Left renal pelvis (tissue), 4 donors: ENCODE measurements at places on chromosomes 11 and 22. TPM values are rescaled to one million over a fixed set of nuclear protein-coding genes. Genes with fewer than 3 reads are reported as not detected.

DNA sequence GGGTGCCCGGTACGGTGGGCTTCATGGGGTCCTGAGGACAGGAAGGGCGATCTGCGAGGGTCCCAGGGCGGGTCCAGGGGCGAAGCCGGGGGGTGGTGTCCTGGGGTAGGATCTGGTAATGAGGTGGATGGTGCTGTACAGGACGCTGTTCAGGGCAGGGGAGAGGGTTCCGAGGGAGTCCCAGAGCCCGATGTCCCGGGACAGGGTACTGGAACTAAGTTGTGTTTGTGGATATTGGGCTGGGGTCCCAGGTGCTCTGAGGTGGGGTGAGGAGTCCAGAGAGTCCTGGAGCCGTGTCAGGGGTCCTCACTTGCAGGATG lies 426 bp downstream of the LZTR1 start:
- no peak for DNase-seq

DNA sequence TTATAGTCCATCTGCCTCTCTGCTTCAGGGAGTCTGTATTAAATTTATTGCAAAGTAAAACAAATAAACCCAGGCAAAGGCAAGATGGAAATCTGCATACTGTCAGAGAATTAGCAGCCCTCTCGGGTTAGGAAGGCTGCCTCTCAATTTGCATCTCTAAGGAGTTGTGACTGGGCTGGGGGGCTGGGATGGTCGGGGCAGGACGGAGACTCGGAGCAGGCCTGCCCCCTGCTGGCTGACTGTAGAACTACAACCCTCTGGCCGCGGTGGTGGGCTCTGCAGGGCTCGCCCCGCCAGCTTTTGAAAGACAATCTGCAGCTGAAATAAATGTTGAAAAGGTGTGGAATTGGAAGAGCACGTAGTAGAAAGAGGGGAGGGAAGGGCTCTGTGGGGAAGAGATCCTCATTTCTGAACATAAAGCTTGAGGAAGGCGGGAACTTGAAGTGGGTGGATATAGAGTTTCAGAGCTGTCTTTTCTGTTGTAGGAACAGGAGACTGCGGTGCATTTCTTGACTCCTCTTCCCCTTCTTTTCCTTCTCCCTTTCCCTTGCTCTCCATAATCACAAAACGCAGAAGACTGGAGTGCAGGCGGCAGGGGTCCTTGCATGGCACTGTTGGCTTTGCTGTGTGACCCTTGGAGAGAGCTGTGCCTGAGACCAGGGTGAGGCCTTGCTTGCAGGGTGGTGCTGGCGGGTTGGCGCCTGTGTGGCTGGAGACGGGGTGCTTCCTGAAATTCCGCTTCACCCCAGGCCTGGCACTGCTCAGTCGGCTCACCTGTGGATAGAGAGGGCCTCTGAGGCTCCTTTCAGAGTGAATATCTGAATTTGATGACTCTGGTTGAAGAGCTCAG lies 22.6 kb upstream of the PKNOX2 start:
- DNase-seq, result no peak

DNA sequence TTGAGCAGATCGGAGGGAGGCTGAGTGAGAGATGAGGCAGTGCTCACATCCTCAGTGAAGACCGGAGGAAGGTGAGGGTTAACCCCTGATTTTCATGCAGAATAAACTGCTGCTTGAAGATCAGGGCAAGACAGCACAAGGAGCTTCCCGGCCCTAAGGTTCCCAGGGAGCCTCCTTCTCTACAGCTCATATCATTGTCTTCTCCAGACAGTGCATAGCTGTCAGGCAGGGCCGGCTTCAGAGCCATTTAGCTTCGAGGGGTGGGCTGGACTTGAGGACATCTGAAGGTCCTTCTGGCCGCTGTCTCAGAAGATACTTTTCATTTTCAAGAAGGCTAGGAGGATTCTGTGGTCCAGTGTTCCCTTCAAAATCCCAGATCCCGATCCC lies 7.2 kb downstream of the ADAMTS8 start:
- no peak for DNase-seq

GRCh38 chr11:41225856-41226633 lies 233.4 kb downstream of the LRRC4C start:
- DNase-seq, result no peak

GRCh38 chr11:1054143-1055108 lies 17.9 kb upstream of the MUC6 start:
- DNase-seq, result no peak

DNA sequence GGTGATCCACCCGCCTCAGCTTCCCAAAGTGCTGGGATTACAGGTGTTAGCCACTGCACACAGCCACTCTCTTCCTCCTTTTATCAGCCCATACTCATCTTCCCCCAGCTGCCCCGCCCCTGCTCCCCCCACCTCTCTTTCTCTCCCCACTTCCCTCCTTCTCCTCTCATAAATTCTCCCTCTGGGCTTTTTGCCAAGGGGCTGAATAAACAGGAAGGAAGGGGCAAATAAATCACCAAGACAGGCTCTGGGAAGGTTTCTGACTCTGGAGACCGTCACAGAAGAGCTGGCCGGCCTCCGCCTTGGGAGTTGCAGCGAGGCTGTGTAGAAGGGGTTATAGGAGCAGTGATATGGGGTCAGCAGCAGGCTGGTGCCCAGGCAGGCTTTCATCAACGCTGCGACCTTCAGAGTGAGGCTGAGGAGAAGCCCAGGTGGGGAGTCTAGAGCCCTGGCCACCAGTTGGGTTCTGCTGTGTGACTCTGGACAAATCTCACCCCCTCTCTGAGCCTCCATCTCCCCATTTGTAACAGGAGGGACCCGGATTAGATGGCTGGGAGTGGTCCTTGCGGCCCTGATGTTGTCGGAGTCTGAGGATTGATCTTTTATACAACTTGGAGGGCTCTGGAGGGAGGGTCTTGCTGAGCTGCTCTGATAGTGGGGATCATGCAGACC lies 62.6 kb upstream of the RASD2 start:
- DNase-seq, result peak; percentile 91

DNA sequence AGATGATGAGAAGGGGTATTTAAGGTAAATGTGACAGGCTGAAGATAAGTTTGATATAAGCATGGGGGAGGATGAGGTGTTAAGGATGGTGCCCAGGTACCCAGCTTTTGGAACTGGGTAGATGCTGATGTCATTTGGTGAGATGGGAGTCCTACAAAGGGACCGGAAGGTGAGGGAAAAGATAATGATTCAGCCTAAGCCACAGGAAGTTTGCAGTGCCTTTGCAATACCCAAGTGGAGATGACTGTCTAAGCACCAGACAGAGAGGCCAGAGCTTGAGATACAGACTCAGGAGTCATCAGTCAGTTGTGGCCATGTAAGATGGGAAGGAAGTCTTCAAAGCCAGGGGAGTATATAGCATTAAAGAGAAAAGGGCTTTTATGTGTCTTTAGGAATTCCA lies 30.0 kb upstream of the SMCO4 start:
- no peak for DNase-seq

GRCh38 chr22:29512031-29512430 lies 32.0 kb downstream of the NEFH start:
- DNase-seq, result no peak

DNA sequence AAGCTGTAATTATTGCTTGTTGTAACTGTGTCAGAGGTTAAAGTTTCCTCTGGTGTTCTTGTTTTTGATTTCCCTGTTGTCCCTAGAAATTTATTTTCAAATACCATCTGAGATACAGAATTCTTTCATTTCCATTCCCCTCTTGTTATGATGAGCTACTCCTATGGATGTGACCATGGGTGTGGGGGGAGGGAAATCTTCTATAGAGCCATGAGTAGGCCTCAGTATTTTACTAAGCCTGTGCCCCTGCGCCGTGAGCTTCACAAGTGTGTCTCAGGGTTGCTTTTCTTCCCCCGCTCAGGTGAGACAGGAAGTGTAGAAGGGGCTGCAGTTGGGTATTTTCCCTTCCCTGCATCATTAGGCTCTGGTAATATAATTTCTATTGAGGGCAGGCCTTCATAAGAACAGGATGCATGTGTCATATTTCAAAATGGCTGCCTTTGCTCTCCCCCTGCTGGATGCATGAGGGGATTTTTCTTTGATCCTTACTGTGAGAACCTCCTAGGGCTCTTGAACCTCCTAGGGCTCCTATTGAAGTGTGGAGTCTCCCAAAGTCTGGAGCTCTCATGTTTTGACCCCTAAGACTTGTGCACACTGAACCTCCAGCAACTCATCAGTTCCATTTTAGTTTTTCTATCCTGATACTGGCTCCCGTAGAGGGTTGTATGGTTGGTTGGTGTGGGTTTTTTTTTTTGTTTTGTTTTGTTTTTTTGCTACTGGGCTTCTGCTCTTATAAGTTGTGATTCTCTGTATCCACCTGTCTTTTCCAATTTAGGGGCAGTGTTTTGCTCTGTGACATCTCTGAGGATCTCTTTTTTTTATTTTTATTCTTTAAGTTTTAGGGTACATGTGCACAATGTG lies 658.2 kb downstream of the NTM start:
- no peak for DNase-seq

DNA sequence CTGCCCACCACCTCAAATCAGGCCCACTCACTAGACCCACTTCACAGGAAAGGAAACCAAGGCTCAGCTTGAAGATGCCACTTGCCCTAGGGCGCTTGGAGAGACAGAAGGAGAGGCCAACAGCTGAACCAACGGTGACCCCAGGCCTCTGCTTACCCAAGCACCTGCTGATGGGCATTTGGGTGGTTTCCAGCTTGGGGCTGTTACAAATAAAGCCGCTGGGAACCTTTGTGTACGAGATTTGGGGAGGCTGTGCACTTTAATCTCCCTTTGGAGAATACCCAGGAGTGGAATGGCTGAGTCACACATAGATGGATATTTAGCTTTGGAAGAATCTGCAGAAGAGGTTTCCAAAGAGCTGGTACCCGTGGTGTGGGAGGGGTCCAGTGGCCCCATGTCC lies 50.9 kb upstream of the LINC01488 start:
- DNase-seq, result no peak

GRCh38 chr22:46442217-46442853 lies 95.1 kb downstream of the CELSR1 start:
- no peak for DNase-seq

DNA sequence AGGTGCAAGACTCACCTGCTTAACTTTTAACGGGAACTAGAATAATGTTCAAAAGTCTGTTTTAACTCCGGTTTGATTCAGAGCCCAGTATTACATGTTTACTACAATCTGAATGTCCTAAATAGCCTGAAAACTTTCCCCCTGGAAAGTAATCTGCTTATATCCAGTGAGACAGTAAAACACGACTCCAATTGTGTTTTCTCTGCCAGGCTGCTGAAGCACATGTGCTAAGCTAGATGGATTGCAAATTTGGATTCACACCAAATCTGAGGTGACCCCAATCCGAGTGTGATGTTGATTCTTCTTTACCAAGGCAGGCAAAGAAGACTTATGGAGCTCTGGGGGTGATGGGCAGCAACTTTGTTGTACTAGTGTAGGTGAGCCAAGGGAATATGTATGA lies 158.7 kb upstream of the PDGFD start:
- DNase-seq, result no peak

- no peak for DNase-seq
Observed at GRCh38 chr11:7964261-7964660, 986 bp downstream of the NLRP10 start.

- no peak for DNase-seq
Observed at GRCh38 chr22:50503475-50504145, 3.9 kb downstream of the LMF2 start.

- no peak for DNase-seq
Observed at GRCh38 chr22:50298937-50299784, 8.3 kb downstream of the PLXNB2 start.

DNA sequence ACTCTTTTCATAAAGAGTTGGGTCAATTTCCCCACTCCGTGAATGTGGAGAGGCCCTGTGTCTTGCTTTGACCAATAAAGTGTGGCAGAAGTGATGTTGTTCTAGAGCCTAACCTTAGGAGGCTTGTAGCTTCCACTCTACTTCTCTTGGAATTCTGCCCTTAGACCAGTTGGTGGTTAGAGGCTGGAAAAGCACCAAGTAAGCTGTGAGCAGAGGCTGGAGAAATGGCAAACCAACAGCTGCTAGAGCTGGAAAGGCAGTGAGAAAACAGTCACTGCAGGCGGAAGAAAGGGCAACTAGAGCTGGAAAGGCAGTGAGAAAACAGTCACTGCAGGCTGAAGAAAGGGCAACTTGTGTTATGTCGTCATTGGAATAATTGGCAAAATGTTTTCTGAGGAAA lies 29.8 kb upstream of the MSANTD2 start:
- DNase-seq, result no peak

DNA sequence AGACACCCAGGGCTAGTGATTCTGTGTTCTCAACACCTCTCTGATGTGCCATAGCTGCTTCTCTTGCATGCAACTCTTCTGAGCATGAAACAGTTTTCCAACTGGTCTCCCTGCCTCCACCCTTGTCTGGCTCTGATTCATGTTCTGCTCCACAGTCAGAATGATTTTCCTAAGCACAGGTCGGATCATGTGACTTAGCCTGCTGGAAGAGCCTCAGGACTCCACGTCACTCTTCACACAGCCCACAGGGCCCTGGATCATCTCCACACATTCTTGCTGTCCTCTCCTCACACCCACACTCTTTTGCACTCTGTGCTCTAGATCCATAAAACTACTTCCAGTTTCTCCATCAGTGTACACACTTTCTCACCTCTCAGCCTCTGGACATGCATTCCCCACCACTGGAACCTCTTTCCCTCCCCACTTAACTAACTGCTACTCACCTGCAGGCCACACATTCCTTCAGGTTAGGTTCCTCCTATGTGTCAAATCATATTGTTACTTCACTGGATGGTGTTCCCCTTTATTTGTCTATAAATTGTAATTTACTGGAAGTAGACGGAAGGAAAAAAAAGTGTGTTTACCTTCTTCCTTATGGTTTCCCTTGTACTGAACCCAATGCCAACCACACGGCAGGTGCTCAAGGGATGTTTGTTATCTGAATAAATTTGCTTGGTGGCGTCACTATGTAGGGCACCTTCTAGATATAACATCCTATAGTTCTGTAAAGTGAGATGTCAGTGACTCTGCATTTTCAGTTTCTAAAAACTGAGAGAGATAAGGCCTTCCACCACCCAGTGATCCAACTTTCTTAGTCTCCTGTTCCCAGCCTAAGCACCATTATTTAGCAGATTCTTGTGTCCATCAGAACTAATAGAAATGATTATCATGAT lies 133.7 kb downstream of the ETS1 start:
- DNase-seq, result no peak

DNA sequence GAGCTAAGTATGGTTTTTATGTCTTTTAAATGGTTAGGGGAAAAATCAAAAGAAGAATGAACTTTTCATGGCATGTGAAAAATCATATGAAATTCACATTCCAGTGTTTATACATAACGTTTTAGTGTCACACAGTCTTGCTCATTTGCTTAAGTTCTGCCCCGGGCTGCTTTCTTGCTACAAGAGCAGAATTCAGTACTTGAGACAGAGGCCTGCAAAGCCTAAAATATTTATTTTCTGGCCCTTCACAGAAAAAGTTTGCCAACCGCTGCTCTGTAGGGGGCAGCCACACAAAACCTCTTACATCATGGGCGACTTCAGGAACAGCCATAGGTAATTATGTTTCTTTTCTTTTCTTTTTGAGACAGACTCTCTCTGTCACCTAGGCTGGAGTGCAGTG lies 1.0 kb upstream of the ATG2A start:
- DNase-seq, result no peak

- DNase-seq, result peak; percentile 60
Observed at GRCh38 chr11:47768101-47768612, 1.0 kb upstream of the FNBP4 start.

The RASGRP2 gene
- 7.5 TPM for polyA plus RNA-seq

The GNAZ gene
- polyA plus RNA-seq, result 5.0 TPM

The GLYATL1 gene
- polyA plus RNA-seq, result 183 TPM

The FBLN1 gene
- 135 TPM for polyA plus RNA-seq
